ENCODE measurements at places on chromosomes 6 and 20.

DNA sequence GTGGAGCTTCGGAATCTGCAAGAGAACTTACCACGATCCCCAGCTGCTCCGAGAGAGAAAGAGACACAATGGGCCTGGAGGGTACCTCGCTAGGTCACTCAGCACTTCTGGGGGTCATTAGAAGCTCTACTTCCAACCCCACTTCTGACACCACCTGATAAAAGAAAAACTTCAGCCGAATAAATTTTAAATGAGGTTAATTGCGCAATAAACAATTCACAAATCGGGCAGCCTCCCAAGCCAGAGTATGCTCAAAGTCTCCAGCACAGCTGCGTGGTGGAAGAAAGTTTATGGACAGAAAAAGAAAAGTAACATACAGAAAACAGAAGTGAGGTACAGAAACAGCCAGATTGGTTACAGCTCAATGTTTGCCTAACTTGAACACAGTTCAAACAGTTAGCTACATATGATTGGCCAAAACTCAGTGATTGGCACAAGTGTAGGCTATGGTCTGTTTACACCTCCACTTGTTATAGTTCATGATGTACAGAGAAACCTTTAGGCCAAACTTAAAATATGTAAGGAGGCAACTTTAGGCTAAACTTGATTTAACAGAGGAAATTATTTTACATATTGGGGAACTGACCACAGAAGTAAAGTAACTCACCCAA is 52.6 kb downstream of the COL11A2 start:
- no peak for DNase-seq

- DNase-seq = no peak
Measured at GRCh38 chr6:55992546-55992945, 117.2 kb upstream of the BMP5 start.

- DNase-seq = no peak
Measured at GRCh38 chr6:122075084-122075838, 324.2 kb upstream of the HSF2 start.

- no peak for DNase-seq
Measured at GRCh38 chr6:151101161-151101815, 138.5 kb upstream of the AKAP12 start.

DNA sequence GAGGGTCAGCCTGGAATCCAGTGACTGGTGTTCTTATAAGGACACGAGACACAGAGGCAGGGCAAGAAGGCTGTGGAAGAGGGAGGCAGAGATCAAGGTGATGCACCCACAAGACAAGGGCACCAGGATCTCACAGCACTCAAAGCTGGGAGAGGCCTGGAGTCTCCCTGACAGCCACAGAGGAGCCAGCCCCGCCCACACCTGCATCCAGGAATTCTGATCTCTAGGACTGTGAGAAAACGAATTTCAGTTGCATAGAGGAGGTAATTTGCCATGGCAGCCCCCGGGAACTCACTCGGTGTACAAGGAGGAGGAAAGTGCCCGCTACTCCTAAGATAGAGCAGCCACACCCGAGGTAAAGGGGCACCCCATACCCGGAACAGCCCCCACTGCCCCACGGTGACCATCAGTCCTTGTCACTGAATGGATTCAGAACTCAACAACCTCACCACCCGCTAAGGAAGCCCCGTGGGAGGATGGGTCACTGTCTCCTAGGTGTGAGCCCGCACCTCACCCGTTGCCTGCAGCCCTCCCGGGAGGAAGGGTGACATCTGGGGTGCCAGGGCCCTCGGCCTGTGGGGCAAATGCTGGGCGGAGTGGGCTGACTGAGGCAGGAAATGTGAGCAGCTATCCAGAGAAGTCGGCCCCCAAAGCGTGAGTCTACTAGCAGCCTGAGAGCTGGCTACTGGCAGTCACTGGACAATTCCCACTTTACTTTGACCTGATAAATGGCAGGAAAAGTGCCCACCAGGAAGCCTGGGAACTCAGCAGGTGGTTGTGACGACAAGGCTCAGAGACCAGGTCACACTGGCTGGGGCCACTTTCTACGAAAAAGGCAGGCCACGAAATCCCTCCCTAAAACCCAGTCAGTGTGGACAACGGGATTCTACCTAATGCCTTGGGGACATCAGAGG is 22.4 kb downstream of the DLL1 start:
- DNase-seq = no peak

GRCh38 chr20:25508083-25508770 is 77.1 kb downstream of the NINL start:
- DNase-seq = no peak

- DNase-seq = no peak
Measured at GRCh38 chr6:132054525-132054924, 103.4 kb upstream of the CCN2 start.

- no peak for DNase-seq
Measured at GRCh38 chr20:64062276-64062595, 762 bp upstream of the TCEA2 start.

DNA sequence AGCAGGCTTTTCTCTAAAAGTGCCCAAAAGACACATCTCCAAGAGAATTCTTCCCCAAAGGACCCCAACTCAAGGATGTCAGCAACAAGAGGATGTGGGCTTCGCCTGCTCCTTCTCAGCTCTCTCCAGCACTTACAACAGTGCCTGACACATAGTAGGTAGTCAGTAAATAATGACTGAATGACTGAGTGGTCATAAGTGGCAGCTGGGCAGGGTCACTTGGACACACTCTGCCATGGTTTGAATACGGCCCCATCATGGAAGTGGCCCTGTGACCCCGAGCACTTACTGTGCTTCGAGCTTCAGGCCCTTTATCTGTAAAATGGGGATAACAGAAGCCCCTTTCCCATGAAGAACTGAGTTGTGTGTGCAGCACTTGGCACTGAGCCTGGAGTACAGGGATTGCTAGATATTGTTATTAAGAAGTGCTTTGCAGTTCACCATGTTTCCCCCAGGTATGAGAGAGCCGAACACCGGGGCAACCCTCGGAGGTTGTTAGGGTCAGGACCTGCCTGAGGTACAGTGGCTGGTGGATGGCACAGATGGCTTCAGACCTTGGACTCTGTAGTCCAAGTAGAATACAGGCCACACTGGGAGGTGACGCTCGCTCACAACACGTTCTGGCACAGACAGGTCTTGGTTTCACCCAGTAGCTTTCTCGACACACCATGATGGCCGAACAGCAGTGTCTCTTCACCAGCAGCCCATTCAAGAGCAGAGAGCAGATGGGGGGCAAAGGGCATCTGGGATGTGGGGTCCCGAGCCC is 56.0 kb downstream of the NOL4L start:
- DNase-seq = no peak

GRCh38 chr6:148107911-148108310 is 234.7 kb upstream of the SASH1 start:
- no peak for DNase-seq

GRCh38 chr6:43851204-43851865 is 81.3 kb downstream of the VEGFA start:
- DNase-seq = no peak

GRCh38 chr6:158165919-158166416 is 2.1 kb downstream of the SERAC1 start:
- no peak for DNase-seq

DNA sequence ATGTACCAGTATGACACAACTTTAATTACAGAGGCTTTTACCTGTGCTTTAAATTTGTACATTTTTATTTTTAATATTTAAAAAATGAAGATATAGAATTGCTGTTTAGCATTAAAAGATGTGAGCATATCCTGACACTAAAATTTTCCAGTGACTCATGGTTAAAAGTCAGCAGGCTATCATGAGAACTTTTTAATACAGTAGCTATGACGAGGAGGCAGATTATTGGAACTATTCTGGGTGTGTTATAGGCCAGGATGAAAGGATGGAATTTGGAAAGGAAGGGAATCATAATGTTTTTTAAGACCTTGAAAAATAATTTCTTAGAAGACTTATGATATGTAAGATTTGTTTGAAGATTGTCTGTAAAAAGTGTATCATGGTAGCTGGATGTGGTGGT is 91.0 kb downstream of the GFRA4 start:
- no peak for DNase-seq

- no peak for DNase-seq
Measured at GRCh38 chr20:20795119-20795518, 82.7 kb upstream of the RALGAPA2 start.

- no peak for DNase-seq
Measured at GRCh38 chr6:151284548-151285017, 44.8 kb downstream of the AKAP12 start.

Measured in tibial artery (tissue), 4 donors.